ENCODE measurements at places on chromosomes 1 and 21.

GRCh38 chr1:44262414-44262813 is 49.1 kb downstream of the DMAP1 start:
- DNase-seq = no peak

DNA sequence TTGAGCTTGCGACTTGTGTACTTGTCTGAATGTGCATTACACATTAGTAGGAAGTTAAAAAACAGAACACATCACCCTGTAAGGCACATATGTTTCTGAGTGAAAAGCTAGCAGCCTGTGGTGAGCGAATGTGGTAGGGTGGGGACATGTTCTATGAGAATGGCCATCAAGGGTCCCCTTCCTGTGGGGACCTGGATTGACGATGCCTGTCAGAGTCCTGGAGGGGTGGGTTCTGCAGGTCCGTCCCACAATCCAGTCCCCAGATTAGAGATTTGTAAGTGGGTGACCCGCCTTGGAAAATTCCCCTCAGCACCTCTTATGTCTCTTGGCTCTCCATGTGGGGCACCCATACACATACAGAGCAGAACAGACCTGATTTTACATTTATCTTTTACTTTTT is 40.0 kb downstream of the MTARC1 start:
- DNase-seq = no peak

GRCh38 chr1:218718977-218719376 is 373.8 kb downstream of the TGFB2 start:
- no peak for DNase-seq

DNA sequence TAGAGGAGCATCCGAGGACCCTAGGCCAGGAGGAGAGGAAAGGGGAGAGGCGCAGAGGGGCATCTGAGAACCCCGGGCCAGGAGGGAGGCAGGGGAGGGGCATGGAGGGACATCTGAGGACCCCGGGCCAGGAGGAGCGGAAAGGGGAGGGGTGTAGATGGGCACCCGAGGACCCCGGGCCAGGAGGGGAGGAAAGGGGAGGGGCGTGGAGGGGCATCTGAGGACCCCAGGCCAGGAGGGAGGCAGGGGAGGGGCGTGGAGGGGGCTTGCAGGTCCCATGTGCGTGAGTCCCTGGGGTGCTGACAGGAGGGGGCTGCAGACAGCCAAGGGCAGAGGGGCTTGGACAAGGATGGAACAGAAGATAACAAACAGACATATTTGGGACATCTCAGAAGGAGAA is 190.0 kb upstream of the ARHGEF16 start:
- DNase-seq = no peak

GRCh38 chr1:29362764-29363163 is 126.4 kb downstream of the PTPRU start:
- no peak for DNase-seq

- no peak for DNase-seq
Observed at GRCh38 chr21:44539046-44539445, 949 bp downstream of the KRTAP10-1 start.

GRCh38 chr1:88979054-88979748 is 13.2 kb downstream of the KYAT3 start:
- no peak for DNase-seq

GRCh38 chr1:201393076-201393475 is 6.0 kb downstream of the LAD1 start:
- no peak for DNase-seq

- DNase-seq = no peak
Observed at GRCh38 chr1:172417557-172417956, 2.9 kb upstream of the C1orf105 start.

DNA sequence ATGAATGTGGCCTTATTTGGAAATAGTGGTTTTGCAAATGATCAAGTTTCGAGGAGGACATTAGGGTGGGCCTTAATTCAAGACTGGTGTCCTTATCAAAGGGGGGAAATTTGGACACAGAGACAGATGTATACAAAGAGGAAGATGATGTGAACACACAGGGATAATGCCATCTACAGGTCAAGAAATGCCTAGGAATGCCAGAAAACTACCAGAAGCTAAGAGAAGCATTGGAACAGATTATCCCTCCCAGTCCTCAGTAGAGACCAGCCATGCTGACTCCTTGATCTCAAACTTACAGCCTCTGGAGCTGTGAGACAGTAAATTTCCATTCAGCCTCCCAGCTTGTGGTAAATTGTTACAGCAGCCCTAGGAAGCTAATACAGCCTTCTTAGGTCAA is 151.4 kb downstream of the PTGER3 start:
- DNase-seq = no peak

GRCh38 chr21:38140207-38140903 is 116.4 kb upstream of the KCNJ15 start:
- DNase-seq = no peak

- peak; percentile 27 for DNase-seq
Observed at GRCh38 chr1:174769961-174770549, 229.7 kb upstream of the CACYBP start.

GRCh38 chr1:7463526-7463925 is 307.6 kb upstream of the VAMP3 start:
- no peak for DNase-seq

- no peak for DNase-seq
Observed at GRCh38 chr1:17655922-17656321, 99.2 kb upstream of the ACTL8 start.

- DNase-seq = no peak
Observed at GRCh38 chr1:159826441-159827101, at the start of gene SLAMF8. Gene SLAMF8, plus strand, starts transcription at chr1:159826873. Its CDS starts 26 bp downstream, at chr1:159826899.

GRCh38 chr1:155171836-155172731 is 1.0 kb downstream of the KRTCAP2 start:
- DNase-seq = no peak

DNA sequence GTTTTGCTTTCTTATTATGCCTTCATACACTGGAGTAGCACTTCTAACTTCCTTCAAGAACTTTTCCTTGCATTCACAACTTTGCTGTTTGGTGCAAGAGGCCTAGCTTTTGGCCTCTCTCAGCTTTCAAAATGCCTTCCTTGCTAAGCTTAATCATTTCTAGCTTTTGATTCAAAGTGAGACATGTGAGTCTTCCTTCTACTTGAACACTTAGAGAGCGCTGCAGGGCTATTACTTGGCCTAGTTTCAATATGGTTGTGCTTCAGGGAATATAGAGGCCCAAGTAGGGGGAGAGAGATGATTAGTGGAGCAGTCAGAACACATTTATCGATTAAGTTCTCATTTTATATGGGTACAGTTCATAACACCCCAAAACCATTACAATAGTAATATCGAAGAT is 12.4 kb downstream of the ANGEL2 start:
- DNase-seq = no peak

- DNase-seq = no peak
Observed at GRCh38 chr1:29912425-29912824, 676.1 kb downstream of the PTPRU start.

DNA sequence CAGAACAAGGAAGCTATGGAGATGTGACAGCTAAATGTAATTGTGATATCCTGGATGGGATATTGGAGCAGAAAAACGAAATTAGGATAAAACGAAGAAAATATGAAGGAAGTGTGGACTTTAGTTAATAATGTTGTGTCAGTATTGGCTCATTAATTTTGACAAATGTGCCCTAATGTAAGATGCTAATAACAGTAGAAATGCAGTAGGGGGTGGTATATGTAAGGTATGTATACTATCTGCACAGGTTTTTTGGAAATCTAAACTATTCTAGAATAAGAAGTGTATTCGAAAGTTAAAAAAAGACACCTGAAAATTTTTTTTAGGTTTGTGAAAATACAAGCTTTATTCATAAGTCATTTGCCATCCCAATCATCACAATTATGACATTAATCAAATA is 421.4 kb upstream of the B3GALT2 start:
- no peak for DNase-seq

- DNase-seq = no peak
Observed at GRCh38 chr1:157577420-157577819, 20.5 kb downstream of the FCRL4 start.

GRCh38 chr1:191953526-191953925 is 204.7 kb upstream of the RGS18 start:
- DNase-seq = no peak

DNA sequence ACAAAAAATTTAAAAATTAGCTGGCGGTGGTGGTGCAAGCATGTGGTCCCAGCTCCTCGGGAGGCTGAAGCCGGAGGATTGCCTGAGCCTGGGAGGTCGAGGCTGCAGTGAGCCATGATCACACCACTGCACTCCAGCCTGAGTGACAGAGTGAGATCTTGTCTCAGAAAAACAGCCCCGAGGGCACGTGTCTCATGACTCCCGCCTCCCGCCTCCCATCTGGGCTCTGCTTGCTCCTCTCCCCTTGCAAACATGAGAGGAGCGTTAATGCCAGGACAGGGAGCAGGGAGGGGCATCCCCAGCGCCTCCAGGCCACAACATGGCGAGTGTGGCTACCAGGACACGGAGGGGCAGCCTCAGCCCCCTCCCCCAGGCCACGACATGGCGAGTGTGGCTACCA is 28.3 kb downstream of the FAAP20 start:
- no peak for DNase-seq

DNA sequence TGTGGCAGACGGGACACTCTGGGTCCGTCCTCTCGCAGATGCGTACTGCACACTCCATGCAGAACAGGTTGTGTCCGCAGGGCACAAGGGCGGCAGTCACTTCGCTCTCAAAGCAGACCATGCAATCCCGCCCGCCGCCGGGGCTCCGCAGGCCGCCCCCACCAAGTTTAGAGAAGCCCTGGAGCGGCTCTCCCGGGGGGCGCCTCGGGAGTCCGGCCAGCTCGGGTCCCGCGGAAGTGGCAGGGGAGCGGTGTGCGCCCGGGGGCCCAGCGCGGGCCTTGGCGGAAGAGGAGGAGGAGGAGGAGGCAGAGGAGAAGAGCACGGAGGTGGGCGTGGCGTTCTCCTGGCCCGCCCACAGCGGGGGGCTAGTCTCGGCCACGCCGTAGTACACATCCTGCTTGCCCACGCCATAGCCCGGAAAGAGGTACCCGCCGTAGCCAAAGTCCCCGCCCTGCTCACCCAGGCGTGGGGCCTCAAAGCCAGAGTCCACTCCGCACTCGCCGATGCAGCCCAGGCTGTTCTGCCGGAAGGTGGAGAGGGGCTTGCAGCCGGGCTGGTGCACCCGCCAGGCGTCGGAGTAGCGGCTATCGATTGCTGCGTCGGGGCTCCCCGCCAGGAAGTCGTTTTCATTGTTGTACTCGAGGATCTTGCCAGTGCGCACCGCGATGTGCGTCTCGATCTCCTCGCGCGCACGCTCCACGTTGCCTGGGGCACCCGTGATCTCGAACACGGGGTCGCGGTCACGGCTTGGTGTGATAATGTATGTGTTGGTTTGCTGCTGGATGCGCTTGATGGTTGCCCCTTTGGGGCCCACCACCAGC is 5.4 kb downstream of the MEX3A start:
- peak; percentile 41 for DNase-seq

DNA sequence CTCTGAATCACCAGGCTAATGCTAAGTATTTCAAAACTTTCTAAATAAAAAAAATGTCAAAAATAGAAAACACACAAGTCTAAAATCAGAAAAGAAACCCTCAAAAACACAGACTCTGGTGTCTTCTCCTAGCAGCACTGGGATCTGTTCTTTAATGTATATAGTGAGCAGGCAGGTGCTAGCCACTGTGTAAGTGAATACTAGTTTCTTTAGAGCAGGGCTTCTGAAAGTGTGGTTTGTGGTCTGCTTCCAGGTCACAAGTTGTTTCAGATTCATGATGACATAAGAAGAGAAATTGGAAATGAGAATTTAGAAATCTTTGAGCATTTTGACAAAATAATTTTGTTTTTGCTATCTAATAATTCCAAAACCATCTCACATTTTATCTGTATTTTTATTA is 763.1 kb downstream of the USP25 start:
- DNase-seq = no peak

DNA sequence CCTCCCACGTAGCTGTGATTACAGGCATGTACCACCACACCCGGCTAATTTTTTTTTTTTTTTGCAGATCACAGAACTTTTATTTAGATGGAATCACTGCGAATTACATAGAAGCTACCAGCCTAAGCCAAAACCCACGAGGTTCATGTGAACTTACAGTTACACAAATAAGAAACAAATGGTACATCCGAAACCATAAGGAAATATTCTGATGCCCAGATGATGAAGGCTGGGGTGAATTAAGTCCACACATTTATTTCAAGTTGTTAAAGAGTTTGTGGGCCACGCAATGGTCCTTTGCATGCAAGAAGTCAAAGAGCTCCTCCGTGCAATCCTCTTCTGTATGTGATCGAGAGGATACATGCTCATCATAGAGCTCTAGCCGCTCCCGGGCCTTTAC is 328 bp downstream of the UQCRHL start:
- no peak for DNase-seq

- DNase-seq = no peak
Observed at GRCh38 chr1:41868241-41868998, 50.3 kb downstream of the HIVEP3 start.

GRCh38 chr1:236204039-236204438 is 61.7 kb downstream of the GPR137B start:
- no peak for DNase-seq

- DNase-seq = no peak
Observed at GRCh38 chr1:182764029-182764727, 25.4 kb upstream of the NPL start.

DNA sequence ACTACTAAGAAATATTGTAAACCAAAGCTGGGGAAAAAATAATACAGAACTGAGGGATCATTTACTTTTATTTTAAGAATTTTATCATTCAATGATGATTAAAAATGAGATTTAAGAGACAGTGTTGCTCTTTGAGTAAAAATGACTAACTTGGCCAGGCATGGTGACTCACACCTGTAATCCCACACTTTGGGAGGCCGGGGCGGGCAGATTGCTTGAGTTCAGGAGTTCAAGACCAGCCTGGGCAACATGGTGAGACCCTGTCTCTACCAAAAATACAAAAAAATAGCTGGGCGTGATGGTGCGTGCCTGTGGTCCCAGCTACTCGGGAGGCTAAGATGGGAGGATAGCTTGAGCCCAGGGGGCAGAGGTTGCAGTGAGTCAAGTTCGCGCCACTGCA is 21.8 kb upstream of the PLEKHO1 start:
- DNase-seq = no peak

DNA sequence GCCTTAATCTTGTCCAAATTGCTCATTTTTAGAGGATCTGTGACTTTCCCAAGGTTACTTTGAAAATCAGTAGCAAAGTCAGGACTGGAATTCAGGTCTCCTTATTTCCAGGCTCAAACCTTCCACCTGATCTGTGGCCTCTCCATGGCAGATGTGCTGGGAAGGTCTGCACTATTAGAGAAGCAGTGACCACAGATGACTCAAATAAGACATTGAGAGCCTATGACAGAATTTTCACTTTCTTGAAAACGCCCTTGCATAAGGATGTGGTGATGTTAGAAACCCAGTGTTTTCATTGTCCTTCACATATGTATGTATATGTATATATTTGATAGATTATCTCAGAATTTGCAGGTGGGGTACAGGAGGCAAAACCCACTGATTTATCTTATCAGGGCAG is 45.3 kb downstream of the TTC39A start:
- no peak for DNase-seq

DNA sequence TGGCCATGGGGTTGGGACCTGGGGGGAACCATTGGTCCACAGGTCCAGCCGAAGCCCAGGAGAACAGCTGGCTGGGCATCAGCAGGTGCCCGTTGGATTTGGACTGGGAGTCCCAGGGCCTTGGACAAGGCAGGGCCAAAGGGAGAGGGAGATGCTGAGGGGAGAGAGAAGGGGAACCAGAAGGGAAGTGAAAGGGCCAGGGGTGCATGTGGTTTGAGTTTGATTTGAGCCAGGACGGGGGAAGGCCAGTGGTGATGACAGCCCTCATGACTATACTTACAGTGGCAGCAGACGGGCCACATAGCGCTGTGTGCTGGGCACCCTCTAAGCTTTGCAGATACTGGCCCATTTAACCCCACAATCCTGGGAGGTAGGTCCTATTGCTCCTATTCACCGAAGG is 18.8 kb downstream of the AGRN start:
- no peak for DNase-seq

- DNase-seq = peak; percentile 14
Observed at GRCh38 chr1:99171184-99171813, 93.0 kb upstream of the PLPPR4 start.
